ENCODE measurements at places on chromosomes 13 and 19. TPM values are rescaled to one million over a fixed set of nuclear protein-coding genes. Genes with fewer than 3 reads are reported as not detected.

DNA sequence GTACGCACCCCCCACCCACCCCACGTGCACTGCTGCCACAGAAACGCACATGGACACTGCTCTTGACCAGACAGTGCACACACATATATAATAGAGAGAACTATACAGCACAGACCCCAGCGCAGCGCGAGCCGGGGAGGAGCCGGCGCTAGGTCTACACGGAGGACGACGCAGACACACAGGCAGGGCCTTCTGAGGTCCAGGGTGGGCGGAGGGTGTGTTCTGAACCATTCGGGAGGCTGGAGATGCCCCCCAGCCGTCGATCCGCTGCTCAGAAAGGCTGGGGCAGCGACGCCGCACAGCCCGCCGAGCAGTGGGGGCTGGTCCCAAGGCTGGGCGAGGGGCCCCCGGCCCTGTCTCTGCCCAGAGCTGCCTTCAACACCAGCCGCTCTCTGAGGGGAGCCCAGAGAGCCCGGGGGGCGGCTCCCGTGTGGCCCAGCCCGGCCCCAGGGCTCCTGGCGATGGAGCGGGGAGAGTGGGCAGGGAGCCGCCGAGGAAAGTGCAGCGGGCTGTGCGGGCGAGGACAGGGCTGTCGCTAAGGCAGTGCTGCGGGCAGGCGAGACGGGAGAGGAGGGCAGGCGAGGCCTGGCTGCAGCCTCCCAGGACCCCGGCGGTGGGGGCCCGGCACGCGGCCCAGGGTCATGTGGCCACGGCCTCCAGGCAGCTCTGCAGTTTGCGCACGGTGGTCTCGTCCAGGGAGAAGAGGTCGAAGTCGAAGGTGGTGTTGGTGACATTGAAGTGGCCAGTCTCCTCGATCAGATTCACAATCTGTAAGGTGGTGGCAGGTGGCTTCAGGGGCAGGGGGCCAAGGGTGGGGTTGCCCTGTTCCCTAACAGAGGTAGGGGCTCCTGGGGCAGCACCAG is 67.1 kb downstream of the MLLT1 start:
- H3K27me3 ChIP-seq: no peaks in the 10 kb centered on the region
- DNase-seq: no peak
- H3K4me1 ChIP-seq: no peaks in the 10 kb centered on the region
- H3K4me3 ChIP-seq: no peak overlapping the region

ICAM3 gene
- 107 TPM for total RNA-seq

PNMA8C gene
- total RNA-seq: not detected

DNA sequence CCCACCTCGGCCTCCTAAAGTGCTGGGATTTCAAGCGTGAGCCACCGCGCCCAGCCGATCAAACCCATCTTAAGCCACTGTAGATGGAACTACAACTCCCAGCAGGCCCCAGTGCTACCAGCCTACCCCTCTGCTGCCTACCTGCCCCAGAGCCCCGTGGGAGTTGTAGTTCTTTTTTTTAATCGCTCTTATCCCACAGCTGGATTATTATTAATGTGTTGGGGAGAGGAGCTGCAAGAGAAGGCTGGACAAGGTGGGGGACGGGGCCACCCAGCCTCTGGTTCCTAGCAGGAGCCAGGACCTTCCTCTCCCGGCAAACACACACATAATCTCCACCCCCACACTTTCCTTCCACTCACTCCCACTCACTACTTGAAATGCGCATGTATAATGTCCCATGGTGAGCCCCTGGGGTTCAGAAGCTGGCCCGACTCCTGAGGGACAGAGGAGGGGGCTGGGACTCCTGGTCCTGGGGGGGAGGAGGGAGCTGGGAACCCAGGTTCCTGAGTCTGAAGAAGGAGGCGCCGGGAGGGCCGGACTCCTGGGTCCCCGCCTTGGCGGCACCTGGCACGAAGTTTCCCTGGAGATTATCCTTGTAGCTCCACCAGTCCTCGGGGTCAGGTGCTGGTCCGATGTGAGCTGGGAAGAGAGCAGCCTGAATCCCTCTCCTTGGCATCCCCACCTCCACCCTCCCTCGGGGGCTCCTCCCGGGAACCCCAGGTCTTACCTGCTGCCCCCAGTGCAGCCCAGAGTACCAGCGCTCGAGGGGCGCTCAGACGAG is 958 bp downstream of the CA11 start:
- peak; percentile 91 for DNase-seq
- H3K4me3 ChIP-seq: peak overlapping the region; percentile 85
- peaks cover 37% of the 10 kb centered on the region for H3K4me1 ChIP-seq
- H3K27ac ChIP-seq: peak overlapping the region; percentile 90
- no peaks in the 10 kb centered on the region for H3K27me3 ChIP-seq

- no peaks in the 10 kb centered on the region for H3K36me3 ChIP-seq
- no peak overlapping the region for H3K4me3 ChIP-seq
- H3K27me3 ChIP-seq: peaks cover 4% of the 10 kb centered on the region
These were observed 51.7 kb upstream of the KPNA3 start for GRCh38 chr13:49844181-49844580.

NCCRP1 gene
- total RNA-seq: not detected

ZNF681 gene
- 6.4 TPM for total RNA-seq
